T follicular helper cell (primary cell): ENCODE measurements at places on chromosomes 11 and 22.

- DNase-seq, result no peak
Observed at GRCh38 chr11:77435972-77436371, 37.9 kb downstream of the PAK1 start.

GRCh38 chr11:72730737-72731136 lies 21.5 kb downstream of the ARAP1 start:
- DNase-seq, result no peak

GRCh38 chr11:66071381-66071801 lies 1.3 kb downstream of the PACS1 start:
- DNase-seq, result no peak

DNA sequence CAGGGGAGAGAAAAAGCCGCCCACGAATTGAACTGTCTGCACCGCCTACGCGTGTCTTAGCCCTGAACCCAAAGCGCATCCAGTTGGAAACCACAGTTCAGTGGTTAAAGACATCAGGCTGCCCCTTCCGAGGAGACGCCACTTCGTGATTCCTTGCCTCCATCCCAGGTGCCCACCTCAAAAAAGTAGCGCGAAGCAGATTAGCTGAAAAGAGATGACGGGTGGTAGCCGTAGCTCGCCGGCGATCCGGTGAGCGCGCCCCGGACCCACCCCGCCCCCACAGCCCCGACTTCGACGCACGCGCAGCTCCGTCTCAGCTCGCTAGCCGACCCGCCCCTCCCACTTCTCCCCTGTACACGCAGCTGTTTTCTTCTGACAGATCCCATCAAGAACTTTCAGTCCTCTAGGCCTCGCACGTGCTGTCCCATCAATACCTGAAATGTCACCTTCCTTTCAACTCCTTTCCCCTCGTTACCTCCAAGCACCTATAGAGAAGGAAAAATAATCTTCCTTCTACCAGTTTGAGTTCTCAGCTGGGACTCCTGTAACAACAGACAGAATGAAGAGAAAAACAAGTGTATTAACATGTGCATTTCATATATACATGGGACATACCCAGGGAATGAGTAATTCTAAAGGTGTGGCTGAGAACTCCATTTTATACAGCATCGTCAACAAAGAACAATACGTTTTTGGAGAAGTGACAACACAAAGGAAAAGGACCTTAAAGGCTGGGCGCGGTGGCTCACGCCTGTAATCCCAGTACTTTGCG lies 49.5 kb downstream of the OR4D9 start:
- peak; percentile 74 for DNase-seq

- no peak for DNase-seq
Observed at GRCh38 chr11:117535201-117535849, 207.7 kb downstream of the CEP164 start.

DNA sequence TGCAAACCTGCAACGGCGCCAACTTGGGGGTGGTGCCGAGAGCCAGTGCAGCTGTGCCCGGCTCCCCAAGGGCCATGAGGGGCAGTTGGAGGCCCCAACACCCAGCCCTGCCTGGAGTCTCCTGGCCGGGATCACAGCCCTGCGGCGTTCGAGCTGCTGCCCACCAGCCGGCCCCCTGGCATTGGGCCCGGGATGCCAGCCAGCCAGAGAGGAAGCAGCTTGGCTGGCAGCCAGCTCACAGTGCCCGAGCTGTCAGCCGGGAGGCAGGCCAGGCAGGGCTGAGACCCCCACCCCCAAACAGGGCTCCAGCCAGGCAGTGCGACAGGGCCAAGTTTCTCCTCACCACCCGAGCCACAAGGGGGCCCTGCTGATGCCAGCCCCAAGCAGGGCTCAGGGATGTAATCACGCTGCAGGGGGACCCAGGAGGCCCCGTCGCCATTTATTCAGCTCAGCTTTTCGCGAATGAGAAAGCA lies 26.0 kb upstream of the TCF20 start:
- no peak for DNase-seq

DNA sequence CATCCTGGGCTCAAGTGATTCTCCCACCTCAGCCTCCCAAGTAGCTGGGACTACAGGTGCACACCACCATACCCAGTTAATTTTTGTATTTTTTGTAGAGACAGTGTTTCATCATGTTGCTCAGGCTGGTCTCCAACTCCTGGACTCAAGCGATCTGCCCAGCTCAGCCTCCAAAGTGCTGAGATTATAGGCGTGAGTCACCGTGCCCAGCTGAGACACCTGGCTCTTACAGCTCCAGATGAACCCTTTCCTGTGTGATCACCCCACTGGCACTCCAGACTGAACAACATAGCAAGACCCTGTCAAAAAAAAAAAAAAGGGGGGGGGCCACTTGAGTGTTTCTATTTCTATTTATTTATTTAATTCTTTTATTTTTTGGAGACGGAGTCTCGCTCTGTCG lies 1.0 kb upstream of the ADSL start:
- DNase-seq, result peak; percentile 31

GRCh38 chr11:112784323-112785073 lies 176.7 kb upstream of the NCAM1 start:
- DNase-seq, result no peak

DNA sequence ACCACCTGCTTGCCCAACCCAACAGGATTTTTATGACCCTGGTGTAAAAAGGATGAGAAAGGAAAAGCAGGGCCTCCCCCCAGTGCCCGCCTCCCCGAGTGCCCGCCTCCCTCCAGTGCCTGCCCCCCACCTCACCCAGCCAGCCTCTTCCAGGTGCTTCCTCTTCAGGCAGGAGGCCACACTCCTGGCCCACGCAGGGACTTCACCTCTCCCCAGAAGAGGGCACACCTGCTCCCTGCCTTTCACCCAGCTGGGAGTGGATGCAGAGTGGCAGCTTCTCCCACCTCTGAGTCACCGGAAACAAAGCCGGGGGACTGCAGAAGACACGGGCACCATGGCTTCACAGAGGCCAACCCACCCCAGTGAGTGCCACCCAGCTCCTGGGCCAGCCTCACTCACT lies 16.1 kb downstream of the CPT1A start:
- peak; percentile 35 for DNase-seq

DNA sequence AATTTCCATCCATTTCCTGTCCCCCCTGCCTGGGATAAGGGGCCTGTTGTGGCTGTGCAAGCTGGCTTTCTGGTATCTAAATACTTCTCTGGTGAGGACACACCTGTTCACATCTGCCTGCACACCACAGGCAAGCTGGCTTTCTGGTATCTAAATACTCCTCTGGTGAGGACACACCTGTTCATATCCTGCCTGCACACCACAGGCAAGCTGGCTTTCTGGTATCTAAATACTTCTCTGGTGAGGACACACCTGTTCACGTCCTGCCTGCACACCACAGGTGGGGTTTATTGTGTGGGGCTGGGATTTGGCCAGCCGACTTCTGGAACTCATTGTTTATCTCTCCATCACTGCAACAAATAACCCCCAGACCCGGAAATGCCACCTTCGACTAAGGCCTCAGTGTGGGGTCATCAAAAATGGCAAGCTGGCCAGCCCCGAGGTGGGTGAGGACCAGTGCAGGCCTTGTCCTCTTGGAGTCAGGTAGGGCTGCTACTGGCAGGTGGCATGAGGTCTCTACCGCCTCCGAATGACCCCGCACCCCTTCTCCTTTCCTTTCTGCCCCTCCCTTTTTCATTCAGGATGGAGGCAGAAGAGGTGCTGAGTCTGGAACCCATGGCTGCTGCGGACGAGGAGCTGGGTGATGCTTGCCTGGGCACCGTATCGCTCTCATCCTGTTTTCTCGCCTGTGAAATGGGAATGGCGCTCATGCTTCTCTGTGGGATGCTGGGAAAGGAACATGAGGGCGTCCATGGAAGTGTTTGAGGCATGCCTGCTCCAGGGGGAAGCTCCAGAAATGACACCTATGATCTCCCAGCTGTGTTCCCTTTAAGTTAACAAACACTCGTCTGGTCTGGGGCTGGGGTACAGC lies 43.5 kb upstream of the MYEOV start:
- DNase-seq, result no peak

DNA sequence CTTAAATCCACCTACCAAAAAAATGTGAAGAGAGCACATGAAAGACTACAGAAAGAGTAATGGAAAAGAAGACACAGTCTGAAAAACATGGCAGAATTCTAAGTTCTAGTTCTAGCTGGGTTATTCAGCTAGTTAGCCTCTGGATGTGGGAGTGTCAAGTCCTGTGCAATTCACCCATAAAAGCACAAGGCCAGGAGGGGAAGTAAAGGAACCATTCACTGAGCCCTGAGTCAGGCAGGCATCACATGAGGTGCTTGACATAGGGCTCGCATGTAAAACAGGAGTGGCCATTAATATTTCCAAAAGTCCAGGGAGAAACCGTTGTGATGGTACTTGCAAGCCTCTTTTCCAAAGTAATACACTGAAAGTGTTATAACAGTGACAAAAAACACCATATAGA lies 103.7 kb downstream of the GAB2 start:
- no peak for DNase-seq

GRCh38 chr11:107677924-107678631 lies 33.8 kb downstream of the SLN start:
- no peak for DNase-seq

- no peak for DNase-seq
Observed at GRCh38 chr11:44695169-44695833, 31.5 kb upstream of the TSPAN18 start.

DNA sequence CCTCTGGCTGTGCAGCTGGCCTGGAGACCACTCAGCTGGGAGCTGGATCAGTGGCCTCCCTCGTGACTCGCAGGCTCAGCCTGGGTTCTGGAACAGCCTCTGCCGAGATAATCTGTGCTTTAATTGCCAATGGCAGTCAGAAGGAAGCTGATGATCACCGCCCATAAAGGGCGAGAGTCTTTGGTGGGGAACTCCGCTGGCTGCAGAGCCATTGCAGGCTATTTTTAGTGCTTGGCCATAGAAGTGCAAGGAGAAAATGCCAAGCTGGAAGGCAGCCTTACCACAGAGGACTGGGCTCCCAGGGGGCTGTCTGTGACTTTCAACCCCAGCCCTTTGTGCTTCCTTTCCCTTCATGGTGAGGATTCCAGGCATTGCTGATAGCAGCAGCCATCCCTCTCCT lies 62.2 kb upstream of the TENM4 start:
- DNase-seq, result no peak

DNA sequence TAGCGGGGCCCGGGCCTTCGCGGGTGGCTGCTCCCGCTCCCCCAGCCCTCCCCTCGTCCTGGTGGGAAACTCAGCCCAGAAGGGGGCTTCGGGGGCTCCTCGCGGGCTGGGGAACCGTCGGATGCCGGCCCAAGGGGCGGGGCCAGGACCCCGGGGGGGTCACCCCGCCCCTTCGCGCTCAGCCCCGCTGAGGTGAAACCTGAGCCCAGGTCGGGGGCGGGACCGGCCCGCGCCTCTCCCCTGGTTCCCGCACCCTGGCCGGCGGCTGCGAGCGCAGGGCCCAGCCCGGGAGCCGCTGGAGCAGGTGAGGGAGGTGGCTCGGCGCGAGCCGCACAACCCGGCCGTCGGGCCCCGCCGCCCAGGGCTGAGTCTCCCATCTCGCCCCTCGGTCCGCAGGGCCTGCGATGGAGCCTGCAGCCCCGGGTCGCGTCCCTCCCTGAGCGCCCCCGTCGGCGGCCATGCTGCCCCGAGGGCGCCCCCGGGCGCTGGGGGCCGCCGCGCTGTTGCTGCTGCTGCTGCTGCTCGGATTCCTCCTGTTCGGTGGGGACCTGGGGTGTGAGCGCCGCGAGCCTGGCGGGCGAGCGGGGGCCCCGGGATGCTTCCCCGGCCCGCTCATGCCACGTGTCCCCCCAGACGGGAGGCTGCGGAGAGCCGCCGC lies at the start of gene LARGE2:
TSS of gene LARGE2 (plus strand) at position 232 of the 658 bp plus-strand sequence. CDS start at position 459, 227 bp downstream.
- DNase-seq, result no peak

DNA sequence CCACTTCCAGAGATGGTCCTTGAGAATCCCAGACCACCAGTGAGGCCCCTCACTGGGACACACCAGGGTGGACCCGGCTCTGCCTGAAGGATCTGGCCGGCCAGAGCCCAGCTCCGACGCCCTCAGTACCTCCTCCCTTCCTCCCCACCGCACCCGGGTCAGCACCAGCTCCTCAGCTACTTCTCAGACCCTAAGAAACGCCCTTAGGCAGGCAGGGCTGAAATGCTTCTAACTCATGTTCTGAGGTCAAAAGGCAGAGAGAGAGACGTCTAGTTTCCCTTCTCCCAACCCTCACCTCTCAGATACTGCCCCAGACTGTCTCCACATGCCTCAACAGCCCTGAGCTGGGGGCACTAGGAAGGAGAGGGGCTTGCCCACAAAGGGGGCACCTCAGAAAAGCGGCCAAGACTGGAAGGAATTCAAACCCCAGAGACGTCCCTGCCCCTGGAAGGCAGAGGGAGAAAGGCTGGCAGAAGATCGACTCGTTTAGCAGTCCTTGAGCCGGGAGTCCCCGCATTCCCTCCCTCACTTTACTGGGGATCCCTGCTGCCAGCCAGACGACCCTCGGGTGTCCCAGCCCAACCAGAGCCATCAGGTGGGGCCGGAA lies 539 bp downstream of the USH1C start:
- no peak for DNase-seq

- DNase-seq, result no peak
Observed at GRCh38 chr11:13713982-13714381, 45.5 kb downstream of the FAR1 start.

DNA sequence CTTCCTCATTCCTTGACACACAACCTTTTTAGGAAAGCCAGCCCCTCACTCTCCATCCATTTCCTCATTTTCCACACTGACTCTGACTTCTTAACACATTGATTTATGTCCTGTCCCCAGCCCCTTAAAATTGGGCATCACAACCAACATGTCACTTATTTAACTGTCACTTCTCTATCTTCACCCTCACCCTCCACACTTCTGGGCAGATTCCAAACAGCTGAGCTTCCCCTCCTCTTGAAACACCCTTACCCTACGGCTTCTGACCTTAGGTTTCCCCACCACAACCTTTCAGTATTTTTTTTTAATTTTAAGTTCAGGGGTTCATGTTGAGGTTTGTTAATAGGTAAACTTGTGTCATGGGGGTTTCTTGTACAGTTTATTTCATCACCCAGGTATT lies 696.3 kb downstream of the DLG2 start:
- no peak for DNase-seq

DNA sequence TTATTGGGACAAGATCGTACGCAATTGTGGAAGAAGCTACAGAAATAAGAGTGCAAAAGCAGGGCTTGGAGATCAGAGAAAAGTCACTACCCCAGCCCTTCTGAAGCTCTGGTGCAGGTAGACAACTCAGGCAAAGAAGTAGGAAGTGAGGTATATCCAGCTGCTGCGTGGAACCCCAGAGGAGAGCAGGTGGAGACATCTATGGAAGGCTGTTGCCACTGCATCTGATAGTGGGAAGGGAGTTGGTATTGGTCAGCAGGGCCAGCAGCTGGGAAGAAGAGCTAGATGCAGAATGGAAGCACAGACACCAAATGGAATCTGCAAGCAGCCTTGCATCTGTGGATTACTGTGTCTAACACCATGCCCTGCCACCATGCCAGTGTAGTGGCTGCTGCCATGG lies 165.1 kb downstream of the WNT11 start:
- no peak for DNase-seq

GRCh38 chr11:100841711-100842407 lies 154.8 kb downstream of the ARHGAP42 start:
- no peak for DNase-seq

DNA sequence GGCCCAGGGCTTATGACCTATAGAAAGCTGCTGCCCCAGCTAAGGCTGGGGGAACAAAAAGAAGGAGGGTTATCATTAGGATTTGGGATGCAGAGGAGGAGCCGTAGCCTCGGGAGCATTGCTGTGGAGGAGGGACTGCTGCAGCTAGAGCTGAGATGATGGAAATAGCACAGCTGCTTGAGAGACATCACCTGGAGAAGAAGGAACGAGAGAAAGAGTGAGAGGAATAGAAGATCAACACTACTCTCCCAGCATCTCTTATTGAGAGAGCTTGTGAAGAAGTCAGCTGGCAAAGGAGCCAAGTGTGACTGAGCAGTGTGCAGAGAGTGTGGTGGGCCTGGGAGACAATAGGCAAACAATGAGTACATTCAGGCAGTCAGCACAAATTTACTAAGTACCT lies 100.7 kb upstream of the PLET1 start:
- no peak for DNase-seq
